ENCODE measurements at places on chromosomes 7 and 10. TPM values are rescaled to one million over a fixed set of nuclear protein-coding genes. Genes with fewer than 3 reads are reported as not detected.

AZGP1 gene
- polyA plus RNA-seq, result 3.5 TPM

DNA sequence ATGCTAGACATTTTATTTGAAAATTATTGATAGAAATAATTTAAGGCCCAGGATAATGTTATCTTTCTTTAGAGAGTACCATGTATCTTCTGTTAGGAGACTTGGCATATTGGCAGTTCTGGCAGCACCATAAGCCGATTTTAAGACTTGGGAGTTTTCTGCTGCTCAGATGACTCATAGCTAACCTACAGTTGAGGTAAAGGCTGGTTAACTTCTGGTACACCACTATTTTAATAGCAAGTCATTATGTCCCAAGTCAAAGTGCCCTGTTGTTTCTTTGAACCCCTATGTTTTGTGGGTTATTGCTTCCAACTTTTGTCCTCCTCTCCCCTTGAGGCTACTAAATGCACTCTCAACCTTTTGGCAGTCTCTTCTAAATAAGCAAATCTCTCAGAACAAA, 25.2 kb downstream of the ATRNL1 start:
- H3K27ac ChIP-seq, result no peak overlapping the region
- no peaks in the 10 kb centered on the region for H3K36me3 ChIP-seq
- no peak for DNase-seq
- no peaks in the 10 kb centered on the region for H3K4me1 ChIP-seq
- no peaks in the 10 kb centered on the region for H3K27me3 ChIP-seq

OPALIN gene
- polyA plus RNA-seq, result not detected

DNA sequence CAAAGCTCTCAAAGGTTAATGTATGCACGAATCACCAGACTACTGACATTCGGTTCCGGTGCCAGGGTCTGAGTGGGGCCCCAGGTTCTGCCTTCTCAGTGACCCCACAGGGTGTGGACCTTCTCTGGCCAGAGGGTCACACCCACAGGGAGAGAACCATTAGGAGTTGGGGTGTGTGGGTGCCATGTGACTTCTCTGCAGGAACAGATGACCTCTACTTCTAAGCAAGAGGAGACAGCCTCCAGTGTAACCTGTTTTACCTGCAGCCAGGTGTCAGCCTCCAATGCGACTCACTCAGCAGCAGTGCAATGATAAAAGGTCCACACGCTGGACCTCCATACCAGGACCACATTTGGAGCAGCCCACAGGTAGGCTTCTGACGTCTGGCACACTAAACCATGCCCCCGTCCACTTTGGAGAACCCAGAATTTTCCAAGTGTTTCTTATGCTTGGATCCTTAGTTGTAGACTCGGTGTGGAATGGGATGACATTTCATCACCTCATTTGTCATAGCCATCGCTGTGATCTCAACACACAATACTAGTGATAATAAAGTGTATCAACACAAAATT, 16.2 kb upstream of the INSIG1 start:
- no peak overlapping the region for H3K27ac ChIP-seq
- H3K36me3 ChIP-seq, result no peaks in the 10 kb centered on the region
- no peaks in the 10 kb centered on the region for H3K4me1 ChIP-seq
- H3K4me3 ChIP-seq, result no peak overlapping the region
- H3K27me3 ChIP-seq, result no peaks in the 10 kb centered on the region

CFAP46 gene
- not detected for polyA plus RNA-seq

SPDYE16 gene
- not detected for polyA plus RNA-seq

DNA sequence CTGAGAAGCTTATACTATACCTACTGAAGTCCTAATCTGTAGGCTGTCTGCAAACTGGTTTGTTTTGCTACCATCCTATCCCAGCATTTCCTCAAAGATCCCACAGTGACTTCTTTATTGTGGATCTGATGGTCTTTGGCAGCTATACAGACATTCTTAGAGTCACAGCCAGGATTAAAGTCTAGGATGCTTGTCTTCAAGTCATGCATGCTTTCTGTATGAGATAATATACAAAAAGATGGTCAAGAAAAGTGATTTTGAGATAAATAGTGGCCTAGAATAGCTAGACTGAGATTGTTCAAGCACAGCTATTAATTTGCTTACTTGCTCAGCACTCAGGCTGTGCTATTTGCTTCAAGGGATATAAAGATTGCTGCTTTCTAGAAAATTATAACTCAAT, 454.4 kb downstream of the AUTS2 start:
- H3K4me3 ChIP-seq, result no peak overlapping the region
- H3K36me3 ChIP-seq, result no peaks in the 10 kb centered on the region
- DNase-seq, result no peak
- no peak overlapping the region for H3K27ac ChIP-seq

DNA sequence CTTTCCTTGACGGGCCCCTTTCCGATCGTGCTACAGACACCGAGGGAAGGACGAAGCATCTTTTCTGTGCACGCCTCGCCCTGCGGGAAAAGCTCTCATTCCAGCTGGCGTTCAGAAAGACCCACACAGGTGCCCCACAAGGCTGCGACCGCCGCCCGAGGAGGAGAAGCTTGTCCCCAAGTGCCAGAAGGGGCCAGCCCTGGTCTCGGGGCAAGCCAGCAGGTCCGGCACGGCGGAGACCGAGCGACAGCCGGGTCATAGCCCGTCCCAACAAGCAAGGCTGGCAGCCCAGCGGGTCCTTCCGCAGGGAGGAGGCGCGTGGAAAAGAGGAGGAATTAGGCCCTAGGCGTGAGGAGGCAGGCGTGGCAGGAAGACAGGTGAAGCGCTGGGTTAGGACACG, 62.7 kb downstream of the TNRC18 start:
- no peaks in the 10 kb centered on the region for H3K4me1 ChIP-seq
- H3K27ac ChIP-seq, result no peak overlapping the region
- no peak for DNase-seq
- H3K36me3 ChIP-seq, result peaks cover 20% of the 10 kb centered on the region

NPSR1 gene
- not detected for polyA plus RNA-seq

- no peaks in the 10 kb centered on the region for H3K27me3 ChIP-seq
- no peak for DNase-seq
- H3K4me3 ChIP-seq, result no peak overlapping the region
- no peaks in the 10 kb centered on the region for H3K36me3 ChIP-seq
- H3K4me1 ChIP-seq, result no peaks in the 10 kb centered on the region
- H3K27ac ChIP-seq, result no peak overlapping the region
Observed at GRCh38 chr7:156113731-156114130, 301.5 kb upstream of the SHH start.

DNA sequence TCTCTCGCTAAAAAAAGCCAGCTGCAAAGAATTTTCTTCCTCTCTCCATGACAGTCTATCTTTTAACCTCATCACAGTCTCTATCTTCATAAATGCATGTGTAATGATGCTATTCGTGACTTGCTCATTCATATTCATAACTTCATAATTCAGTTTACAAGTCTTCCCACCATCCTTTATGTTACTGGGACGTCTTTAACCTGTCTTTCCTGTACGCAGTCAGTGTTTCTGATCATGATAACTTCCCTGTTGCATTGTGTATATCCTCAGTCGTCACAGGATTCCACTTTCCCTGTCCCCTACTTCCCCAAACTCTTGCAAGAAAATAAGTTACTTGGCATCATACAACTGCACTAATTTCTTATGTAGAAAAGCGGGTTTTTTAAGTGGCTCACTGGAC, 165.6 kb upstream of the ASAH2 start:
- H3K27ac ChIP-seq, result no peak overlapping the region
- DNase-seq, result no peak
- H3K27me3 ChIP-seq, result no peaks in the 10 kb centered on the region
- no peaks in the 10 kb centered on the region for H3K4me1 ChIP-seq
- H3K36me3 ChIP-seq, result no peaks in the 10 kb centered on the region
- H3K4me3 ChIP-seq, result no peak overlapping the region

DNA sequence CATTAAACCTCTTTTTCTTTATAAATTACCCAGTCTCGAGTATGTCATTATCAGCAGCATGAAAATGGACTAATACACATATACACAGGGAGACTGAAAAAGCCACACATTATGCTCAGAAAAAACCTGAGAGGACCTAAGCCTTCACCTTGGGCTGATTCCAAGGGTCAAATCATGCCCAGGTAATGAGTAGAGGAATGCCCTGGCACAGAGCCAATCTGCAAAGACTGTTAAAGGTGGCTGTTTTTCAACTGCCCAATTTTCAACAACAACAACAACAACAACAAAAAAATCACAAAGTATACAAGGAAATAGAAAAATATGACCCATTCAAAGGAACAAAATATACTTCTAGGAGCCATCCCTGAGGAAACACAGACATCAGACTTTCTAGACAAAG, 220.2 kb upstream of the TBX20 start:
- H3K27ac ChIP-seq, result no peak overlapping the region
- no peaks in the 10 kb centered on the region for H3K27me3 ChIP-seq
- no peak overlapping the region for H3K4me3 ChIP-seq
- H3K4me1 ChIP-seq, result no peaks in the 10 kb centered on the region
